CD8-positive, alpha-beta memory T cell (primary cell): ENCODE measurements at places on chromosomes 16 and 17.
A peak's percentile ranks its signal among the peaks of the same experiment; 100 is the strongest.

DNA sequence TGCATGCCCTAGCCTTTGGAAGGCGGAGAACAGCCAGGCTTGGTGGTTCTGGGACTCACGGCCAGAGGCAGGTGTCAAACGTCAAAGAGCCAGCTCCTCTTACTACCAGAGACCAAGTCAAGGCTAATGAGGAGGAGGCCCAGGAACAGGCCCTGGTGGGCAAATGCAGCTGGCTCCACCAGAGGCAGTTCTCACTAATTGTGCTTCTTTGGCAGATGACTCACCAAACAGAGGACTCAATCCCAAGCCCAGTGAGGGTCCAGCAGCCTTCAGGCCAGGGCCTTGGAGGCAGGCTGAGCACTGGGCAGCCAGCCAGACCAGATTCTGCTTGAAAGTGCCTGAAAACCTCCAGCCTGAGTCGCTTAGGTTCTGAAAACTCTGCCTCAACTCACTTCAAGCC is 336.5 kb upstream of the CDH5 start:
- DNase-seq, result no peak

- DNase-seq, result no peak
Observed at GRCh38 chr16:2237102-2237482, 848 bp downstream of the DNASE1L2 start.

GRCh38 chr17:49973271-49973615 is 4.3 kb downstream of the DLX4 start:
- no peak for DNase-seq

- no peak for DNase-seq
Observed at GRCh38 chr17:15349119-15349518, 7.7 kb upstream of the TEKT3 start.

- DNase-seq, result no peak
Observed at GRCh38 chr17:57880086-57880456, 30.2 kb upstream of the MRPS23 start.

- DNase-seq, result no peak
Observed at GRCh38 chr16:85149776-85150175, 37.5 kb upstream of the CIBAR2 start.

GRCh38 chr16:81620796-81621195 is 158.3 kb upstream of the PLCG2 start:
- DNase-seq, result no peak

DNA sequence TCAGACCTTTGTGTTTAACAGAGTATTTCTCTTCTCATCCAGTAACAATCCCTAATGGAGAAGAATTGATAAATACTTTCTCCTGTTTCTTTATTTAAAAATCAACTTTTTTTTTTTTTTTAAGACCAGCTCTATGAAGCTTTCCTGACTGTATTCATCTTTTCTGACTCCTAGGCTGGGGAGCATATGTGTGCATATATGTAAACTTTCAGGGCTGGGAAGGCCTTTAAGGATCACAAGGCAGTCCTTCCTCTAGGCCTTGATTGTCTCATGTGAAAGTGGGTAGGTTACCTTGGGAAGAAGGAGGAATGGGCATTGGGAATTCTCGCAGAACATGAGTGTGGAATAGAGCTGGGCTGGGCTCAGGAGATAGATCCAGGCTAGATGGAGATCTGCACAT is 292.9 kb upstream of the SALL1 start:
- DNase-seq, result no peak

GRCh38 chr17:10738521-10739258 is 8.9 kb upstream of the TMEM220 start:
- no peak for DNase-seq

- peak; percentile 27 for DNase-seq
Observed at GRCh38 chr17:44110823-44111633, 12.4 kb downstream of the HDAC5 start.

- DNase-seq, result no peak
Observed at GRCh38 chr16:88274847-88275246, 107.9 kb upstream of the ZNF469 start.

- no peak for DNase-seq
Observed at GRCh38 chr16:11762431-11762830, 19.8 kb upstream of the TXNDC11 start.

DNA sequence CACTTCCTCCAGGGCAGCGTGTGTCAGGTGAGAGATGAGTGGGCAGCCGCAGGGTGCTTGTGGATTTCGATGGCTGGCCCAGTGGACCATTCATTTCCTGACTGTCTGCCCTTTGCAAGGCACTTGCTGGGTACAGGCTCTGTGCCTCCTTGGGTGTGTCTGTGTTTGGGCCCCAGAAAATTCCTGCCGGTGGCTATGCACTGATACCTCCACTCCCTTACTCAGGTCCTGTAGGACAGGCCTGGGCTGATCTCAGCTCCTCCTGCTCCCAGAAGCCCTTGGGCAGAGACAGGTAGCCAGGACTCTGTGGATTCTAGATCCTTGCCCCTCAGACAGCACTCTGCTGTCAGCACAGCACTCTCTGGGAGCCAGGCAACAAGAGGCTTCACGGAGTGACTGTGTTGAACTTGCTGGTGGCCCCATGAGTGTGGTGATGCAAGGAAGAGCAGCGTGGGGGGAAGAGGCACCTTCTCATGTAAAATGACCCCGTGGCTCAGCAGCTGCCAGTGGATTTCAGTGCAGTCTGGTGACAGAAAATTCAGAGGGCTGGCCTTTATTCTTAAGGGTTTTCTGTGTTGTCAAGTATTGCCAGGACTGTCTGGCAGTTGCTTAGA is 29.0 kb downstream of the PGS1 start:
- no peak for DNase-seq

- DNase-seq, result no peak
Observed at GRCh38 chr17:6067060-6067459, 3.1 kb upstream of the WSCD1 start.

- DNase-seq, result no peak
Observed at GRCh38 chr16:8408855-8409567, 181.3 kb downstream of the TMEM114 start.

- DNase-seq, result no peak
Observed at GRCh38 chr17:35819455-35819854, 10.2 kb downstream of the TAF15 start.

GRCh38 chr17:67525239-67526135 is 148.4 kb downstream of the PITPNC1 start:
- DNase-seq, result no peak

- DNase-seq, result no peak
Observed at GRCh38 chr17:57068707-57069106, 16.3 kb upstream of the AKAP1 start.

DNA sequence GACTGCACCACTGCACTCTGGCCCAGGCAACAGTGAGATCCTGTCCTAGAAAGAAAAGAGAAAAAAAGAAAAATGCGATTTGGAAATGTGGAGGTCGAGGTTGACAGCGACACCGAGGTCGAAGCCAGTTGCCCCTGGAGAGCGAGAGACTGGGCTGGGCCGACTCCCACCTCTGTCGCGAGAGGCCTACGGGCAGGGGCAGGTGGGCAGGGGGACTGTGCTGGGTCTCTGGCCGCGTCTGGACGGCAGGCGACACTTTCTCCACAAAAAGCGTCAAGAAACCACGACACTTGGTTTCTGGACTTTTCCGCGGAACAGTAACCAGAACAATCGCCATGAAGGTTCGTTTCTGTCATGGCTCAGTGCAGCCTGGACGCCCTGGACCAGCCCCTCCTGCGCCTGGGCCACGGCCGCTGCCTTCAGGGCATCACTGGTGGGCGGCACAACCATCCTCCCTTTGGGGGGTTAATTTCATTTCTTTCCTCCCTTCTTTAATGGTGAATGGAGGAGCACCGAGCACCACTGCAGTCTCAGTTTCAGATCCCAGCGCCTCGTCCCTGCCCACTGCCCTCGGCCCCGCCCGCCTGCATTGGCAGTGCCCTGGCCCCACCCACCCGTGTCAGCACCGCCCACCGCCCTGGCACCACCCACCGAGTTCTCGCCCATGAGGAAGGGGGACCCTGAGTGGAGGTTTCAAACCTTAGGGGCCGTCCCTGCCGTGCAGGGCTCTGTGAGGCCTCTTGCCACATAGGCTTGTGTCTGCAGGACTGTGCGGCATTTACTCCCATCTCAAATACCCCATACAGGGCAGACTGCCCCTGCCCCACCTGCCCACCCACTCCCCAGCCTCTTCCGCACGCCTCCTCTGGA is 18.5 kb upstream of the CDH15 start:
- no peak for DNase-seq

- DNase-seq, result peak; percentile 52
Observed at GRCh38 chr16:12573730-12574383, 229.8 kb downstream of the CPPED1 start.

- no peak for DNase-seq
Observed at GRCh38 chr17:69246726-69247375, 18.2 kb upstream of the ABCA10 start.

GRCh38 chr17:41972571-41973407 is 6.2 kb downstream of the CNP start:
- no peak for DNase-seq

DNA sequence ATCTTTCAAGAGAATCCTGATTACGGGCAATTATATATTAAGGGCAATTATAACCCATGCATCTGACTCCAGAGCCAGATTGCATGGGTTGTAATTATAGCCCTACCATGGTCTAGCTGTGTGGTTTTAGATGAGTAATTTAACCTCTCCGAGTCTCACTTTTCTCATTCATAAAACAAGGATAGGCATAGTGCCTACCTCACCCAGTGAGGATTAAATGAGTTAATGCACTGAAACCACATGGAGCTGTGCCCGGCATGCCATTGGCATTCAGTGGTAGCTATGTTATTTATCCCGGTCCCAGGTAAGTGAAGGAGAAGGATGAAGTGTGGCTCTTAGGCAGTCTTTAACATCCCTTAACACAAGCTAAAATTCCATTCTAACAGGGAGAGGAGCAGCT is 6.3 kb downstream of the SNX20 start:
- no peak for DNase-seq

- DNase-seq, result no peak
Observed at GRCh38 chr16:59651662-59652061, 917.5 kb upstream of the GOT2 start.

GRCh38 chr16:74902161-74902560 is 82.8 kb downstream of the WDR59 start:
- no peak for DNase-seq

DNA sequence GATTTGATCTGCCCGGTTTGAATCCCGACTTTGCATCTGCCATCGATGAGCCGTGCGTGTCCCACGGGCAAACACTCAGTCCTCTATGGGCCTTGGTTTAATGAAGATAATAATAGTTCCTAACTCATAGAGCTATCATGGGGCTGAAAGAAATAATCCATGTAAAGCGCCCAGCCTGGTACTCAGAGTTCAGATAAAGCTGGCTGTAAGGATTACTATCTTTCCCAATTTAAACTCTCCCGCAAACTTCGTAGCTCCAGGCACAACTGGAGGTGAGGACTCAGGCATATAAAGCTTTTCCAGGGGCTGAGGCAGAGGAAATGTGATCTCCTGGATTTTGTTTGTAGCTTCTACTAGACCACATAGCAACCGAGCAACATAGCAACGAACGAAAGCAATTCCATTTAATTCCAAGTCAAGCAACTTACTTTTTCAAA is 16.3 kb downstream of the ALOX15 start:
- no peak for DNase-seq

- DNase-seq, result no peak
Observed at GRCh38 chr16:17354141-17354601, 116.6 kb downstream of the XYLT1 start.

GRCh38 chr17:38919316-38920078 is 5.9 kb upstream of the LASP1NB start:
- no peak for DNase-seq

DNA sequence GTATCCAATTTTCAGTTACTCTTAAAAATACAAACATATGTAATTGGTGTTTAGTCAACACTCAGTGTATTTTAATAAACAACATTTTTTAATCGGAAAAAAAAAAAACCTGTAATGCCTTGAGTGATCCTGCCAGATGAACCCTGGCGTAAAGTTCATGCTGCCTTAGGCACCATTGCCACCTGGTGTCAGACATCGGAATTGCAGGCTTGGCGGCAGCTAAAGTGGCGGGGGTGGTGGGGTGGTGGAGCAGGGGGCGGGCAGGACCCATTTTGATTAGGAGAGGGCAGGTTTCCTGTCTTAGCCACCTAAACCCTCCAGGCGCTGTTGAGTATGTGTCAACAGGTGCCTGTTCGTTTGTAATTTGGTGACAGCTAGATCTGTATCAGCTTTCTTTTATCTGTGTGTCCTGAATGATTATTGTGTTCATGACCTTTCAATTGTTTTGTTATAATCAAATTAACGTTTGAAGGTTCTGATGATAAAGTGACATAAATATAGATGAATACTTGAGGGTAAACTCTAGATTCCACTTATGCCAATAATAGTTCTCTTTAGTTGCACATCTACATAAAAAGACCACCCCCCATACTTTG is 588.7 kb downstream of the CDH13 start:
- peak; percentile 16 for DNase-seq

DNA sequence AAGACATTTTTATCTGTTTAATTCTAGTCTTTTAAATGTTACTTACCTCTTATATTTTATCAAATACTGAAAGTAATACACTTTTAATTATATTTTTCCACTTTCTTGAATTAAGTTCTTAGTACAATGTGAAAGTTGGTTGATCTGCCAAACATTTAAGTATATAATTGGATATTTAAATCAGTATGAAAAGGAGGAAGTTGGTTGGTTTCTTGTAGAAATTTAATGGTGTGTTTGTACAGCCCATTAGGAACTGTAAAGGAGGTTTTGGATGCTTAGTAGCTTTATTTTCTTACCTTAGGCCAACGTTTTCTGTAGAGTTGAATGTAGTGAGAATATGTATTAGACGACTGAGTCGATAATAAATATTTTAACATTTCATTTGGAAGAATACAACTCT is 5.4 kb downstream of the NFATC3 start:
- no peak for DNase-seq

- no peak for DNase-seq
Observed at GRCh38 chr16:23014592-23014991, 134.7 kb downstream of the USP31 start.

DNA sequence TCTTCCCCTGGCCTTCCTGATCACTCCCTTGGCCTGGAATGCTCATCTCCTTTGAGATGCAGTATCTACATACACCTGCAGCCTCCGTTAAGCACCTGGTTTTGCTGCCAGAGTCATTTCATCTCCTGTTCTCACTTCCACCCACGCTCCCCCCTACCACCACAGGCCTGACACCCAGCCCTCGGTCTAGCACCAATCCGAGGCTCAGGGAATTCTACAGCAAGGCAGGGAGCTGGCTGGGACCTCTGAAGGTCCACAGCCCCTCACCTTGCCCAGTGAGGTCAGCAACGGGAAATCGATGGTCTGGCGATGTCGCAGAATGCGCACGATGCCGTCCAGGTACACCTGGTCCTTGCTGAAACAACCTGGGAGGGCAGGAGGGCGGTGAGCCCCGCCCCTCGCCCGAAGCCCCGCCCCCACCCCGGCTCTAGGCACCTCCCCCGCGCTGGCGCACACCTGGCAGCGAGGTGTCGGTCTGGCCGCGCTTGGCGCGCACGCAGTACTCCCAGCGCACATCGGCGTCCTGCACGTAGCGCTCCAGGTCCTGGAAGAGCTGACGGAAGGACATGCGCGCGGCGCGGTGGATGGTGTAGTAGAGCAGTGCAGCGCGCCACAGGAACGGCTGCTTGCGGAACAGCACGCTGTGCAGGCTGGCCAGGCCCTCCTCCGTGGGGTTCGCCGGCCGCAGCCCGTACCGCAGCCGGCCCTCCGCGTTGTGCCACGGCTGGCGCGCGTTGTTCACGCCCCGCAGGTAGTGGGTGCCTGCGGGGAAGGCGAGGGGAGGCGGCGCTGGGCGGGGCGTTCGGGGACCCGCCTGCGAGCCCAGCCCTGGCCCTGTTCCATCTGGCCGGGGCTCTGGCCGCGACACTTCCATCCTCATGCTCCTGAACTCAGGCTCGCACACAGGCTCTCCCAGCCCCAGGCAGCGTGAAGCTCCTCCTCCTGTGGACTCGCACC is 5.7 kb downstream of the MATCAP1 start:
- peak; percentile 54 for DNase-seq
